AG09309 (cell line): ENCODE measurements at places on chromosomes 16 and 17.

DNA sequence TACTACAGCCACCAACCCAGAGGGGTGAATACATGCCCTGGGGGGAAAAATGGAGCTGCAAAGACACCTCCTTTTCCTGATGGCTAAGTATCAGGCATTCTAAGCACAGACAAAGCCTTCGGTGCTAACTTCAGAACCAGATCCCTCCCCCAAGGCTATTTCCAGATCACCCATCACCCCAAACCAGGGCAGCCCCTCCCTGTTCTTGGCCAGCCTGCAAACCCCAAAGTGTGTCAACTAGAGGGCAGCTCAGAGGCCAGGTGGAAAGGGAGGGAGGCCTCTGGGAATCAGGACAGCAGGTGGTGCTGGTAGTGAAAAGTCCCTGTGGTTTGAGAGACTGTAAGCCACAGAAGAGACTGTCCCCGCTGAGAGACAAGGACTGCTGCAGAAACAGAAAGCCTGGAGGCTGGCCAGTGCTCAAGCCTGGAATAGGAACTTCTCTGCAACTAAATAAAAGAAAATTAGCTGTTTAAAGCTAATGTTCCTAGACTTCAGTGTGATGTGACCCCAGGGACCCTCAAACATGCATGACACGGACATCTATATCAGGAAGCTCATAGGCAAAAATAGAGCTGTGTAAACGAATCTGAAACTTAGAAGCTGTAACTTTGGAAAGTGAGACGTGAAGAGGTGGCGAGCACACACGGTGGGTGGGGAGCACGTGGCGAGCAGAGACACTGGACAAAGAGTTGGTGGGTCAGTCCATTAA, 9.1 kb downstream of the TUBG1 start:
- DNase-seq, result no peak

GRCh38 chr16:53502331-53503269, at the start of gene AKTIP:
Gene AKTIP (minus strand): TSS chr16:53503209. CDS start chr16:53500259, 2,950 bp downstream.
- no peak for DNase-seq

- DNase-seq, result no peak
Measured at GRCh38 chr16:49754495-49755312, 101.2 kb downstream of the ZNF423 start.

- no peak for DNase-seq
Measured at GRCh38 chr16:9122969-9123368, 31.5 kb downstream of the HAPSTR1 start.

DNA sequence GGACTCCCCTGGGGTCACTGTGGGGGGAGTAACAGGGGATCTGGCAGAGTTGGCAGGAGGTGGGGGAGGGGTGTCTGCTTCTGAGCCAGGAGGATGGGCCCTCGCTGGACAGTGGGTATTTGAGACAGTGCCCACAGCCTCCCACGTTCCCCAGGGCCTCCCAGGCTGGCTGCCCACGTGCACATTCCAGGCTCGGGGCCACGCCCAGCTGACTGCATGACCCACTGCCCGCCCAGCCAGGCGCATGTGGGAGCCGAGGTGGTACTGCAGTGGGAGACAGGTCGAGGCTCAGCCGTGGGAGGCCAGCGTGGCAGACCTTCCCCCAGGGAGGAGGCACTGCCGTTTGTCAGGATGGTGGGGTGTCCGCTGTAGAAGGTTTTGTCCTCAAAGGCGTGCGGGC, 38.8 kb downstream of the BAHCC1 start:
- DNase-seq, result no peak

- DNase-seq, result no peak
Measured at GRCh38 chr16:14559809-14560241, 70.2 kb downstream of the PARN start.

GRCh38 chr17:35088356-35088880, 24.9 kb upstream of the RFFL start:
- no peak for DNase-seq

GRCh38 chr16:8251298-8251697, 339.0 kb downstream of the TMEM114 start:
- no peak for DNase-seq

- no peak for DNase-seq
Measured at GRCh38 chr16:54488729-54489128, 202.1 kb upstream of the IRX3 start.

DNA sequence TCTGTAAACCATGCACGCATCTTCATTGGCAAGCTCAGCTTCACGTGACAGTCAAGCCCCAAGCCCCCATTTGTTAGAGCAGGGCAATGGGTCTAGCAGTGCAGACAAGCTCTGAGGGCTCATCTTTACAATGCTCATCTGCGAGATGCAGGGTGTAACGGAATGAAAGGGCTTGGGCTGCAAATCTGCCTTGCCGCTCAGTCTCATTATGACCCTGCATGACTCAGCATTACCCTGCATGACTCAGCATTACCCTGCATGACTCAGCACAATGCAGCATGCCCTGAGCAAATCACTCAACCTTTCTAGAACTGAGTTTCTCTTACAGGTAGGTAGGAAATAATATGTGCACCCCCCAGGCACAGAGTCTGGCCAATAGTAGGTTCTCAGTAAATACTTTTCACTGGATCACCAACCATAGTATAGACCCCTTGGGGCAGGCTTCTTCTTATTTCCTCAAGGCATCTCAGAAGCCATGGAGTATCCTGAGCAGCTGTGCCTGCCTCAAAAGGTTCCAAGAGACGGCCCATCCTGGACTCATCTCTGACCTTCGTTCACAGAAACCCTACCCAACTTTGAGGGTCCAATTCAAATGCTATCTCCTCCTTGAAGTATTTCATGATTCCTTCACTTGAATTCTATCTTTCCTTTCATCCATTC, 391.3 kb upstream of the CDH5 start:
- DNase-seq, result peak; percentile 34

DNA sequence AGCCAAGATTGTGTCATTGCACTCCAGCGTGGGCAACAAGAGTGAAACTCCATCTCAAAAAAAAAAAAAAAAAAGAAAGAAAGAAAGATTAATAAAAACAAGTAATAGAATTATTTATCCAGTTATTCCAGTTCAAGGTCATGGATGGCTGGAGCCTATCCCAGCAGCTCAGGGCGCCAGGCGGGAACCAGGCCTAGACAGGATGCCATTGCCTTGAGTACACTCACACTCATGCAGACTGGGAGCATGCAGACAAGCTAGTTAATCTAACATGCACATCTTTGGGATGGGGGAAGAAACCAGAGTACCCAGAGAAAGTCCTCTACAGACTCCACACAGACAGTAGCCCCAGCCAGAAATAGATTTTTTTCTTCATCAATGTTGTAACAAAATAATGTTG, 17.9 kb downstream of the PDP2 start:
- no peak for DNase-seq

- DNase-seq, result peak; percentile 89
Measured at GRCh38 chr17:72715906-72716572, 376.4 kb downstream of the SLC39A11 start.

GRCh38 chr16:88799569-88800276, 3.9 kb upstream of the CDT1 start:
- no peak for DNase-seq

DNA sequence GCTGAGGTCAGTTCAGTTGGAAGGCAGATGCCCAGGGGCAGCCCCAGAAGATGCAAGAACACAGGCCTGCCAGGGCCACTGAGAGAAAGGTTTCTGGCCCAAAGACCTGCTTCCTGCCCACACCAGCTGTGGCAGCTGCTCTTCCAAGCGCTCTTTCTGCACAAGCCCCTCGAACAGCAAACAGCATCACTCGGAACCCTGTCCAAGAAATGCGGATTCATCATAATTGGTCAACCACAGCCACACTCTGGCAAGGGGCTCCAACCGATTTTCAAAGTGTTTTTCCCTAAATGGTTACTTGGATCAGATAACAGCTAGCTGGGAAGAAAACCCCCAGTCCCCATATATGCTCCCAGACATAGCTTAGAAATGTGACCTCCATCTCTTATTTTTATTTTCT, 71.1 kb upstream of the DNAH17 start:
- no peak for DNase-seq

- no peak for DNase-seq
Measured at GRCh38 chr17:83149029-83149725, 69.8 kb downstream of the METRNL start.

- peak; percentile 41 for DNase-seq
Measured at GRCh38 chr17:60604686-60605334, 4.8 kb downstream of the PPM1D start.

- no peak for DNase-seq
Measured at GRCh38 chr17:58985367-58985766, 121.3 kb downstream of the TRIM37 start.

DNA sequence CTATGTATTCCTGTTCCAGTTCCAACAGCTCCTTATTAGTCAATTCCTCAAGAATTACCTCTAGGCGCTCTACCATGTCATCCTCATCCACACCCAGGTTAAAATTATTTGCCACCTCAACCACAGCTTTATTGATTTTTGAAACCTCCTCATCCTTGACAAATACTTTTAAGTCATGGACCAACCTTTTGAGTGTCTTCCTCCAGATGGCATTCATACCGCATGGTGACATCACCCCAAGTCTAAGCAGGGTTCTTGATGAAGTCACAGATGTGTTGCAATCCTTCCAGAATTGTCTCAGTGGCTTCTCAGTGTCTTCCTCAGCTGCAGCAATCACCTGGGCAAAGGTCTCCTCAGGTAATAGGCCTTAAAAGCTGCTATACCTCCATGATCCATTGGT, 40.1 kb downstream of the BCL7C start:
- DNase-seq, result no peak

DNA sequence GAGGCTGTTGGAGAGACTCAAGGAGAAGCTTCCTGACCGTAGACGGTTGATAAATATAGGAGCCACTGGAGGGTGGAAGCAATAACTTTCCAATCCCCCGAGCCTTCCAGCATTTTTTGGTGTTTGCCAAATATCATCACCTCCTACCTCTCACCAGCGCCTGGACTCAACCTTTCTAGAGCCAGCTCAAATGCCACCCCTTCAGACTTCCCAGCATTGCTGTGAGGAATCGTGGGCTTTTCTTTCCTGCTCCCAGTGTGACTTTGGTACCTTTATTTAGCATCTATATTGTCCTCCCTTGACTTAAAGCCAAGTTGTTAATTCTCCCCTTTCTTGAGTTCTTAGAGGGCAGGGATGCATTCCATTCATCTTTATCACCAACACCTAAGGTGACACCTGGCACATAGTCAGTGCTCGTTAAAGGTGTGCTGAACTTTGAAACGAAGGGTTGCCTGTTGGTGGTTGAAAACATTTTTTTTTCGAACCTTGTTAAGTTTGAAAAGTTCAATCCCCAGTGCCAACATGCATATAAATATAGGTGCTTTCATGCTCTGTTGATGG, 35.3 kb upstream of the CCR7 start:
- DNase-seq, result no peak

GRCh38 chr16:78122774-78123315, 23.4 kb downstream of the WWOX start:
- peak; percentile 11 for DNase-seq

GRCh38 chr16:70708366-70709246, 22.8 kb upstream of the MTSS2 start:
- no peak for DNase-seq

DNA sequence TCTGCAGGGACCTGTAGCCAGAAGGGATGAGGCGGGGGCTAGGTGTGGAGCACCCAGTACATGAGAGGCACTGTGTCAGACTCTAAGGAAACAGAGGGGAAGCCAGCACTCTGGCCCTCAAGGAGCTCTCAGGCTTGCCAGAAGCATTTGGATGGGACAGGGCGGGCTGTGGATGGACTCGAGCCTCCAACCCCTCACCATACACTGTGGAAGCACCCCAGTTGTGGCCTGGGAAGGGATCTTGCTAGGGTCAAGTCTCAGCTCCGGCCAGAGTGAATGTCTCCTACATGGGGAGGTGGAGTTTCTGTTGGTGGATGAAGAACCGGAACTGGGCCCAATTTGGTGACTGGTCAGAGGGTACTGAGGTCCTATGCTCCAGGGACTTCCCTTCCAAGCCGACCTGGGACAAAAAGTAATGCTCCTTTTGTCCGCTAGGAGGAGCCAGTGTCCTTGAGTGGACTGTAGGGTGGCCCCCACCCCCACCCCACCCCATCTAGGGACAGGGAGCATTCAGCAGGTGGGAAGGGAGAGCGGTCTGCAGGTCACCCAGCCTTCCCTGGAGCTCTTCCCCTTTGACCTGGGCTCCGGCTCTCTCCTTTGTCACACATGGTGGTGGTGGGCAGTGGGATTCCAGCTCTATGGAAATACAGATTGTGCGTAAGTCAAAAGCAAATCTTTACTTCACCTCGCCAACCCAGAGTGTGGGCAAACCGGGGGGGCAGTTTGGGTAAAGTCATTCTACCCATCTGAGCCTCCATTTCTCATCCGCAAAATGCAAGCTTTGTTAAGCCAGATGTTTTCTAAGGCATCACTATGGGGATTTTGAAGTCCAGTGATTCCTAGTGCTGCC, 20.4 kb upstream of the PHB1 start:
- DNase-seq, result no peak

DNA sequence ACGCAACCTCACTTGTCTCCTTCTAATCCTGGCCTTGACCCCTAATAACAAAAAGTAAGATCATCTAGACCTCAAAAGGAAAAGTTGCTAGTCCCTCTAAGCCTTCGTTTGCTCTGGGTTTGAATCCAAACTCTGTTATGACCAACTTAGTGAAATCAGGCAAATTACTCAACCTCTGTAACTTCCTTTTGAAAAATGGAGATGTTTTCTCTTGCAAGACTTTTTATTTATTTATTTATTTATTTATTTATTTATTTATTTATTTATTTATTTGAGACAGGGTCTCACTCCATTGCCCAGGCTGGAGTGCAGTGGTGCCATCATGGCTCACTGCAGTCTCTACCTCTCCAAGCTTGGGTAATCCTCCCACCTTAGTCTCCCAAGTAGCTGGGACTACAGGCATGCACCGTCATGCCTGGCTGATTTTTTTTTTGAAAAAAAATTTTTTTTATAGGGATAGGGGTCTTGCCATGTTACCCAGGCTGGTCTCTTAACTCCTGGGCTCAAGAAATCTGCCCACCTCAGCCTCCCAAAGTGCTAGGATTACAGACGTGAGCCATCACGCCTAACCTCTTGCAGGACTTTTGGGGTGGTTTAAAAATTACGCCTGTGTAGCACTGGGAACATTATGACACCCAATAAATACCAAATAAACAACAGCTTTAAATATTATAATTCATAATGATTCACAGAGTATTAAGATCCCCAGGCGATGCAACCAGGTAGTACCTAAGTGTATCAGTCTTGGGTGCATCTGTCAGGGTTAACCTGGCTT, 63.4 kb downstream of the PITPNC1 start:
- no peak for DNase-seq

- no peak for DNase-seq
Measured at GRCh38 chr17:50664788-50665458, 30.2 kb downstream of the ABCC3 start.

DNA sequence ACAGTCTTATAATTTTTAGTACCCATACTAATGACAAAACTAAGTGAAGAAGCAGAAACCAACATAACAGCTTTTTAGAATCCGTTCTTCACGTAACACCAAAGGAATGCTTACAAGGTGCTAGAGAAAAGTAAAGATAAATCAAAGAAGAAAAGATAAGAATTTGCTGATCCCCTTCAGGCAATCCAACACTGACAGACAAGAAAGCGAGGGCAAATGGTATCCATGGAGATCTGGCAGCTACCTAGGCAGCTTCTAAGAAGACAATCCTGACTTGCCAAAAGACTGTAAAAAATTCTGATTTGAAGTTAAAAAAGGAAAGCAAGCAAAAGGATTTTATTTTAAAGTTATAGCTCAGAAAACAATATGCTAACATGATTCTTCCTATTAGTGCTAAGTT, 14.6 kb downstream of the BBS2 start:
- no peak for DNase-seq
